Chondrocyte (in vitro differentiated cells): ENCODE measurements at places on chromosomes 2 and 18. TPM values are rescaled to one million over a fixed set of nuclear protein-coding genes. Genes with fewer than 3 reads are reported as not detected.

DNA sequence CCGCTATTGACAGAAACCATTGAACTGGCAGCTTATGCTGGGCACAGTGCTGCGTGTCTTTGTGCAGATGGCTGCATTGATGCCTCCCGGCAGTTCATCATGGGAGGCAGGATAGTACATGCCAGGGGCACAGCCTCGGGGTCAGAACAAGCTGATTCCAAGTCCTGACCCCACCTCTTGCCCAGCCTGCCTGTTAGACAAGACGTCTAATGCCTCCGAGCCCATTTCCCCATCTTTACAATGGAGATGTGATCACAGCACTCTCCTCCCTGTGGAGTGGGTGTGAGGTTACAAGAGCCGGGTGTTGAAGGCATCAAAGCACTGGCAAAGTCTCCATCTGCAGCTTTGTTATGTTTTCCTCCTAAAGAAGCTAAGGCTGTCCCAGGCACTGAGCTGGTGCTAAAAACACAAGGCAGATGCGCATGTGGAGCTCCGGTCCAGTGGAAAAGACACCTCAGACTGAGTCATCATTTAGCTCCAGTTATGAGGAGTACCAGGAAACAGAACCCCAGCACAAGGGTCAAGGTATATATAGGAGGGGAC is 125.7 kb upstream of the EPAS1 start:
- H3K4me3 ChIP-seq: no peak overlapping the region
- DNase-seq: no peak
- peaks cover 36% of the 10 kb centered on the region for H3K4me1 ChIP-seq

- no peak overlapping the region for H3K27ac ChIP-seq
- H3K27me3 ChIP-seq: no peaks in the 10 kb centered on the region
- H3K36me3 ChIP-seq: peaks cover 25% of the 10 kb centered on the region
Observed at GRCh38 chr2:179106342-179106675, 56.4 kb upstream of the CCDC141 start.

Gene DUSP2
- total RNA-seq: 0.31 to 1.3 TPM (median 1.1 TPM) in 3 replicates

Gene EIF5B
- 34.5 to 46.3 TPM (median 35.2 TPM) in 3 replicates for total RNA-seq

Gene DSG3
- total RNA-seq: not detected in 3 replicates
